Urinary bladder (tissue), 4 donors: ENCODE measurements at places on chromosomes 1 and 21. TPM values are rescaled to one million over a fixed set of nuclear protein-coding genes. Genes with fewer than 3 reads are reported as not detected.

GRCh38 chr21:44455524-44456213 lies 359 bp downstream of the LRRC3 start:
- no peak for DNase-seq

Gene TEX50
- not detected for total RNA-seq

GRCh38 chr1:152374451-152374850 lies 14.6 kb upstream of the FLG2 start:
- DNase-seq = no peak

DNA sequence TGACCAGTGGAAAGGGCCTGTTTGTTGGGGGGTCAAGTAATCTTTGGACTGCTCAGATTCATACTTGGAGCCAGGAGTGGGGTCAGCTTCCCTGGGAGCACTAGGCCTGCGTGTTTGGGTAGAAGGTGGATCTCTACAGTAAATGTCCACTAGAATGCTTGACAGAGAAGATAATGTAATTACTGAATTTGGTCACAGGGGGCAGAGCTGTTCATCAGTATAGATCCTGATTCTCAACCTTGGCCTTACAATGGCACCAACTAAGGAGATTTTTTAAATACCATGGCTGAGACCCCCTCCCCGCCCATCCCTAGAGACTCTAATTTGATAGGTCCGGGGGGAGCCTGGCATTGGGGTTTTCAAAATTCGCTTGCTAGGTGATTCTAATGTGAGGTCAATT lies 217.5 kb upstream of the PLXNA2 start:
- DNase-seq = no peak

DNA sequence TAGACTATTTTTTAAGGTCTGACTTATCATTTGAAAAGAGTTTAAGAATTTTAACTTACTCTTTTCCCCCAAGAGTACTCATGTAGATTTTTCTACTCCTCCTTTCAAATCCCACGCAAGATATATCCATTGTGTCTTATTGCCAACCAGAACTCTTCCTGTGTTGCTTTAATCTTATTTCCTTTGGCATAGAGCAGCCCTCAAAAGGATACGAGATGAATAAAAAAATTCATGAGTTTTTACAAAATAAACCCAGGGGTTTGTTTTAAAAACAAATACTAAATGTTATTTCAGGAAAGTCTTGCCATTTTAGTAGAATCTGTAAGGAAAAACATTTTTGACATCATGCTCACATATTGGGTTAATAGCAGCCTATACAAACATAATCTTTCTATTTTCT lies 543.2 kb upstream of the CXADR start:
- DNase-seq = no peak

GRCh38 chr1:117691942-117692341 lies 86.1 kb downstream of the TENT5C start:
- no peak for DNase-seq

GRCh38 chr1:193631306-193631705 lies 444.9 kb upstream of the B3GALT2 start:
- no peak for DNase-seq

- no peak for DNase-seq
Measured at GRCh38 chr1:193156822-193157142, 29.6 kb downstream of the B3GALT2 start.

DNA sequence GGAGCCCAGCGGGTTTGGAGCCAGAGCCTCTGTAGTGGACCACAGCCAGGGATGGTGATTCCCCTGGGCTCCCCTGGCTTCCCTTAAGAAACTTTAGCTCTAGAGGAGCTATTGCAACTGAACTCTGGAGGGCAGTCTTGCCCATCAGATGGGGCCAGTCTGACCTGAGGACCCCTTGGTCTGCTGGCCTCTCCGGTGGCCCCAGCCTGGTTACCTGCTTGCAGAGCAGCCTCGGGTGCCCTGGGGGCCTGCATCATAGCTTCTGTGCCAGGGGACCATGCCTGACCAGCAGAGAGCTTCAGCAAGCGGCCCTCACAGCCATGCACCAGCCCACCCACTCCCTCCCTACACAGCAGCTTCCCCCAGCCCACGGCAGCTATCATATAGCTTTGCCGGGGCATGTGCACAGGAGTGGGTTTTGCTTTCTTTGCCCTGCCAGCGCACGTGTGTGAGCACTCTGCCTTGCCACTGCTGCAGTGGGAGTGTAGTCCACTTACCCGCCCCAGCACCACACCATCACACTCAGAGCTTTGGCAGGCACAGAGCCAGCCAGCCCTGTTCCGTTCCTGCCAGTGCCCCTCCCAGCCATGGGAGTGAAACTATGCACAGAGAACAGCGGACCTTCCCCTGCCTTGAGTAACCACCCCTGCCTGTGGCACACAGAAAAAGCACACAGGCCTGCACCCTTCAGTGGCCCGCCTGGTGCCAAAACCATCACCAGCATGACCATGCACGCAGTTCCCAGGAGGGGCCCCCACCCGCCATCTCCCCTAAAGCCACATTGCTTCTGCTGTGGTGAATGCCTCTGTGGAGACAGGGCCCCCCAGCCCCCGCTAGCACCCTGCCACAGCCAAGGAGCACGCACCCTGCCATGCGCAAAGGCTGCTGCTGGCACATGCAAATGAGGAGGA lies 442.9 kb upstream of the NEGR1 start:
- no peak for DNase-seq

GRCh38 chr1:32303997-32304622 lies 12.2 kb downstream of the HDAC1 start:
- no peak for DNase-seq

GRCh38 chr1:234907940-234908405 lies 220.7 kb downstream of the TOMM20 start:
- no peak for DNase-seq

GRCh38 chr1:240219104-240219503 lies 127.4 kb downstream of the FMN2 start:
- no peak for DNase-seq

DNA sequence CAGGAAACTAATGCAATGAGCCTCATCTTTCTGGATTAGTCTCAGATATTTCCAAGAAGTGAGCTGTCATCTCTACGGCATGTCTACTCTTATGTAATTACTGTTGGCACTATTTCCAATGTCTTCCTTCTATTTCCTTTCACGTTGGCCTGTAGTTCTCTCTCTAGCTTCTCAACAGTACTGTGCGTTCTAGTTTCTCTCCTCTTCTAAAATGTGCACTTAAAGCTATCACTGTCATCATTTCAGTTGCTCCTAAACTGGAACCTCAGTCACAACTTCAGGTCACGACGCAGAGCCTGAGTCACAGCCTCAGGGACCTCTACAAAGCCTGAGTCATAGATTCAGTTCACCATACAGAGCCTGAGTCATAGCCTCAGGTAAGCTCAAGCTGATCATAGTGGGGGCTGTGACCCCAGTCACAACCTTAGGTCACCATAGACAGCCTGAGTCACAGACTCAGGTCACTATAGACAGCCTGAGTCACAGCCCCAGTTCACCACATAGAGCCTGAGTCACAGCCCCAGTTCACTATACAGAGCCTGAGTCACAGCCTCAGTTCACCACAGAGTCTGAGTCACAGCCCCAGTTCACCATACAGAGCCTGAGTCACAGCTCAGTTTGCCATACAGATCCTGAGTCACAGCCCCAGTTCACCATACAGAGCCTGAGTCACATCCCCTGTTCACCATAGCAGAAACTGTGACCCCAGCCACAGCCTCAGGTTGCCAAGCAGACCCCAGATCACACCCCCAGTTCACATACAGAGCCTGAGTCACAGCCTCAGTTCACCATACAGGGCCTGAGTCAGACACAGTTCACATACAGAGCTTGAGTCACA lies 13.0 kb downstream of the WNT9A start:
- no peak for DNase-seq

DNA sequence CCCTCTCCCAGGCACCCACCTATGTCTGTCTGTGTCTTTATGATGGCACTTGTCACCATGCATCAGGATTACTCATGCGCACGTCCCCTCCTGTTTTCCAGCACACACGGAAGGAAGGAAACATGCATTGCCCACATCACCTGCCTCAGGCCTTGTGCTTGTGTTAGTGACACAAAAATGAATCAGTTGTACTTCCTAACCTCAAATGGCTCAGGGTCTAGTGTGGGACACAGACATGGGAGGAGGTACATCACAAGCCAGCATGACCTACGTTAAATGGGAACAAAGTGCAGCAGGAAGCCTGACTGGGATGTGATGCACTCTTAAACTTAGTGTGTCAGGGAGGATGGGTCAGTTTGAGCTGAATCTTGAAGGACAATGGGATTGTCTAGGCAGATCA lies 126.7 kb downstream of the TRABD2B start:
- DNase-seq = no peak

DNA sequence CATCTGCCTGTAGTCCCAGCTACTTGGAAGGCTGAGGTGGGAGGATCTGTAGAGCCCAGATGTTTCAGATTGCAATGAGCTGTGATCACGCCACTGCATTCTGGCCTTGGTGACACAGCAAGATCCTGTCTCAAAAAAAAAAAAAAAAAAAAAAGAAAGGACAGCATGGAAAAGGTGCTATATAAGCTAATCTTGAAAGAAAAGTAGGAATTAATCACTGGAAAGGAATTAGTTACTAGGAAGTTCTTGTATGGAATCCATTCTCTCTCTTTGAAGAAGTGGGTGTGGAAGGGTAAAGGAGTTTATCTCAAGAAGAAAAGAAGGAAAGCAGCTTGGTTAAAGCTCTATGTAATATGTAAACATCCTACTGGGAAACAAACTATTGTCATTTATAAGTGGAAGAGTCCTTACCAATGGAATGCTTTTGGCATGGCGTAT lies 339.2 kb downstream of the DPYD start:
- DNase-seq = no peak

Gene OR10R2
- total RNA-seq = not detected

GRCh38 chr1:107750364-107750959 lies 214.5 kb downstream of the VAV3 start:
- peak; percentile 49 for DNase-seq

- DNase-seq = no peak
Measured at GRCh38 chr1:15937706-15938168, 38.2 kb downstream of the ZBTB17 start.

GRCh38 chr21:41847066-41847804 lies 31.9 kb downstream of the PRDM15 start:
- DNase-seq = no peak

DNA sequence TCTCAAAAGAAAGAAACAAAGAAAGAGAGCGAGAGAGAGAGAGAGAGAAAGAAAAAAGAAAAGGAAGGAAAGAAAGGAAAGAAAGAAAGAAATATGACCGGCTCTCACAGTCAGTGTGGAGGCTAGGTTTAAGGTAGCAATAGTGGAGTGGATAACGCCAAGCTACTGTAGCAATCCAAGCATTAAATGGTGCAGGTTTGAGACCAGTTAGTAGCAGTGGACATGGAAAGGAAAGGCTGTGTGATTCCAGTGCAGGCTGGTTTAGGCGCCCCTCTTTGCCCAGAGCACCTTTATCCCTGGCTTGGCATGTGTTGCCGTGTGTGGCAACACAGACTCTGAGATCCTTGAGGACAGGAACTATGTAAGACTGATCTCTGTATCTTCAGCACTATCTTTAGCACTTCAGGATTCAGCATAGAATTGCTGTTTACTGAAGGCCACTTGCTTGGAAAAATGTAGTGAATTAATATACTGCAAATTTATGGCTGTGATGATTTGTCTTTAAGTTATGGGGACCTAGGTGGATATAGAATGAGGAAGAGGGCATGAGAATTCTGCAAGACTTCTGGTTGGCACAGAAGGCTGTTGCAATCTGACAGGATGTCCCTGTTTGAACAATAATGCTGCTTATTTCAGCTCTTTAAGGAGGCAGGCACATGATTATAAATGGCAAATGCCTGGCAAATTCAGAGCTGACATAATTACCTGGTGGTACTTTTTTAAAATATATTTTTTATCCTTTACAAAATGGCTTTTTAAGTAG lies 10.8 kb upstream of the OSBPL9 start:
- no peak for DNase-seq

- no peak for DNase-seq
Measured at GRCh38 chr1:78267513-78268218, 221.9 kb downstream of the GIPC2 start.

DNA sequence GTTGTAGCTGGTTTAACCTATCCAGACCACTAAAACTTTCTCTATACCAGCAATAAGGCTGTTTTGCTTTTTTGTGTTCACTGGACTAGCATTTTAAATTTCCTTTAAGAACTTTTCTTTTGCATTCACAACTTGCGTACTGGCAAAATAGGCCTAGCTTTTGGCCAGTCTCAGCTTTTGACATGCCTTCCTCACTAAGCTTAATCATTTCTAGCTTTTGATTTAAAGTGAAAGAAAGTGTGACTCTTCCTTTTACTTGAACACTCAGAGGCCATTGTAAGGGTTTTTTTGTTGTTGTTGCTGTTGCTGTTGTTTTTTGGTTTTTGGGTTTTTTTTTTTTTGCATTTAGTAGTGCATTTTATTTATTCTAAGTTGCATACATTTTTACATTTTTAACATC lies 15.2 kb downstream of the RPAP2 start:
- no peak for DNase-seq

- DNase-seq = no peak
Measured at GRCh38 chr1:164137273-164137925, 421.6 kb upstream of the PBX1 start.

Gene KAZN
- 8.4 TPM for total RNA-seq

GRCh38 chr1:158274797-158275196 lies 14.9 kb upstream of the CD1C start:
- DNase-seq = no peak

Gene SYT11
- 36.4 TPM for total RNA-seq

DNA sequence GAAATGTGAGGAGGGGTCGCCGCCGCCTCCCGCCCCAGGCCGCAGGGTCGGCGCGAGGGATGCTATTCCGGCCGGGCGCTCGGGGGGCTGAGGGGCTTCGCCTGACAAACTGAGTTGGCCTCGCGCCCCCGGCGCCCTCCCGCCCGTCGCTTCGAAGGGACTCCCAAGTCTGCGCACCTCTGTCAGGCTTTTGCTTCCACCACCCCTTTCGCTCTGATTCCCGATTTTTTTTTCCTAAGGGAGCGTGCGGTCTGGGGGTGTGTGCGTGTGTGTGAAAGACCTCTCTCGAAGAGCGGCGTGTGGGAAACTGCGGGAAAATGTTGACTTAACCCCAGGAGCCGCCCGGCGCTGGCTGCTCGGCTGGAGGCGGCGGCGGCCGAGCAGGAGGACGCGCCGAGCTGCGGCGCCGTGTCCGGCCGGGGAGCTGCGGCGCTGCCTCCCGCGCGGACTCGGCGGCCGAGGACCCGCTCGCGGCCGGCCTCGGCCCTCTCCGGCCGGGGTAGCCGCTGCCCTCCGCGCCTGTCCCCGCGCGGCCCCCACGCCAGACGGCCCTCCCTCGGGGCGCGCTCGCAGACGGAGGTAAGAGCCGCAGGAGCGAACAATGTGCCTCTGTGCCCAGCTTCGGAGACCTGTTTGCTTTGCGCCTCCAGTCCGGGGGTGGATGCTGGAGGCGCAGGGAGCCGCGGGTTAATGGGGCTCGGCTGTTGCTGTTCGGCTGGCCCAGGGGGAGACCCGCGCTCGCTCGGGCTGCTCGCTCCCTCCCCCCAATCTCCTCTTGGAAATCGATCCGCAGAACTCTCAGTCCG lies 1.1 kb downstream of the ADGRL2 start:
- no peak for DNase-seq

Gene COL24A1
- 13.7 TPM for total RNA-seq
